Fibroblast of skin of right quadriceps (primary cell): ENCODE measurements at places on chromosomes 2 and 18.

GRCh38 chr2:98548920-98549818 lies 59.1 kb downstream of the COA5 start:
- no peak for DNase-seq

DNA sequence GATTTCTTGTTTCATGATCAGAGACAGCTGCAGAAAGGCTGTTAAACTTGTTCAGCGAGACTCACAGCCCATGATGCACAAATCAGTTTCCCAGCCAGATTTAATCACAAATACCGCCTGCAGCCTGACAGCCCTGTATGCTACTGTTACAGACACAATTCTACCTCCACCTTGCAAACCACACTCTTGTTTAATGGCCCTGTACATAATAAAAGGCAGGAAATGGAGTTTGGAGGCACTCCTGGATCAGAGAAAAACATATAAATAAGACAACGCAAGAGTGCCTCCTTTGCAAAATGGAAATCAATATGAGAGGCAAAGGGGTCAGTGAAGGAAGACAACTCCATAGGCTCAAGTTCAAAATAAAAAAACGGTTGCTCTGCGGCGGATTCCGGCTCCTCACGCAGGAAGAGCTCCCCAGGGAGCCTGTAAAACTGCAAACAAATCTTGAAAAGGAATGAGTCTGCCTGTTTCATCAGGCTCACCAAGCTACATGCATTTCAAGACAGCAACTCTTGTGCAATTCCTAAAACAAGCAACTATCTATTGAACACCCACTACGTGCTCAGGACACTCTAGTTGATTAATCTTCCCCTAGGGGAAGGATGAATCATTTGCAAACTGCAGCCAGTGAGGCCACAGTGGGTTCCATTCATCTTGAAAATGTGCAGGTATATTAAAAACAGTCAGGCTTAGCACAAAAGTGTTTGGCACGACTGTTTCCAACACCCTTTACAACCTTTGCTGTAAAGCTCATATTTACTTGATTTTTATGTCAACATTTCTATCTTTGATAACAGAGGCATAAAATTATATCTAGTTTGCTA lies 37.5 kb downstream of the TBC1D8 start:
- peak; percentile 85 for DNase-seq

DNA sequence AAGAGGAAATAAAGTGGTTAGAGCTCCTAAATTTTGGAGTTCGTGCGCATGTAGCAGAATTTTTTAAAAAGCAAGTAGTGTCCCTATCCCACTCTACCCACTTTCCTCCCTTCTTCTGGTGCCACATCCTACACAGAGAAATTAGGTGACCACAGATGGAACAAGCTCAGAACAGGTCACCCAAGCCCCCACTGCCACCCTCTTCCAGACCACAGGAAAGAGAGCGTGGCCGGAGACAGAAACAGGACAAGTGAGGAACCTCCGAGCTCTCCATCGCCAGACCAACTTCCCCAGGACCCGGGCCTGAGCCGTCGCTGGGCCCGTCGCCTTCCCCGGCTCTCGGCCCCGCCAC lies 433 bp downstream of the NPC1 start:
- DNase-seq, result no peak

GRCh38 chr18:2932247-2933181 lies 80.4 kb downstream of the LPIN2 start:
- DNase-seq, result peak; percentile 69

DNA sequence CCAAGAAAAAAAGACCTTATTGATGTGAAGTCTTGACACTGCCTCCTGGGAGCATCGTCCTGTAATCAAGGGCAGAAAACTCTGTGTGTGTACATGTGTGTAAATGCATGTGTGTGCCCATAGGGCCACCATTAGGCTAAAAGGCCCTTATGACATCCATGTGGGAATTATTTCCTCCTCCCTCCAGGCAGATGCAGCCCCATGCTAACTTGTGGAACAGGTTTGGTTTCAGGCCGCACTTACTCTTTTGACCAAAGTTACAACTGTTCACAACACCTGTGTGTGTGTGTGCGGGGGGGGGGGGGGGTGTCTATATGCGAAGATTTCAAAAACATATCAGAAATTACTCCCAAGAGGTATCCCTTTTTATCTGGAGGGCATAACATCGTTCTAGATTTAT lies 87.4 kb upstream of the SLC14A2 start:
- no peak for DNase-seq

DNA sequence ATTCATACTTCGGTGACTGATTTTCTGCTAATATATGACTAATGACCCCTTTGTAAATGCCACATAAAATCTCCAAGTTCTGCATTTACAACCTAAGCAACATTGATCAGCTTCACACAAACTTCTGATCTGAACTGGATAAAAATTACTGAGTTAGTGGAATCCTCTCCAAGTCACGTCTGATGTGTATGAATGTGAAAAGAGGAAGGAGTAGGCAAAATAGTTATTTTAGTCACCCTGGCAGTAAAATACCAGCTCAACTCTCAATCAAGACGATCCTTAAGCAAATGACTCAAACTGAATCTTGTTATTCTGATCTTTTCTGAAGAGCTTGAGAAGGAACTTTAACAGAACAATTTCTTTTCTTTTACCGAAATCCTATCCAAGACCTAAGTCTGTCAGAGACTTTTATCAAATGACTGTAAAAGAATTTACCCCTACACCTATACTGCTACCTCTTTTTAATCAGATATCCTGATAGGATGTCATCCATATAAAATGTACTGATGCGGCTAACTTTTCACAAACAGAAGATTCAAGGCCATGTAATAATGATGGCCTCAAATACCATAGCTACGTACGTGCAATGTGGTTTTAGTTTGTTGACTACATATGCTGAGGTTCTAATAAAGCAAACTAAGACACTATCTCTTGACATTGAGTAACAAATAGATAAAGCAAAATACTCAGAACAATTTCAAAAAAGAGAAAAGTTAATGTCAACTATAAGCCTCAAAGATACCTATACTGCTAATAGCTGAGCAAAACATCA lies 23.7 kb downstream of the CUL3 start:
- DNase-seq, result no peak

- DNase-seq, result no peak
Observed at GRCh38 chr2:584863-585823, 92.1 kb downstream of the TMEM18 start.

DNA sequence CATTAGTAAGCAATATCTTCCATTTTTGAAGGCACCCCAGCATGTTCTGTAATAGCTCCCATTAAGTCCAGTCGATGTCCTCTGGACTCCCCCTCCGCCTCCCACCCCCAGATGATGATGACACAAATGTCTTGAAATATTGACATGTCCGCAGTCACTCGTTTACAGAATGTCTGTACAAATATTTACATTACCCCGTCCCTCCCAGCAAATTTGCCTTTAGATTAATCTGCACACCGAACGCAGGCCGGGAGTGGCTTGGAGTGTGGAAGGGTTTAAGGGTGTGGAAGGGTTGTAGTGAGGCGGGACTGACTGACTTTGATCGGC lies 853 bp upstream of the OSBPL6 start:
- no peak for DNase-seq

- no peak for DNase-seq
Observed at GRCh38 chr2:239726631-239727181, 298.4 kb downstream of the NDUFA10 start.

DNA sequence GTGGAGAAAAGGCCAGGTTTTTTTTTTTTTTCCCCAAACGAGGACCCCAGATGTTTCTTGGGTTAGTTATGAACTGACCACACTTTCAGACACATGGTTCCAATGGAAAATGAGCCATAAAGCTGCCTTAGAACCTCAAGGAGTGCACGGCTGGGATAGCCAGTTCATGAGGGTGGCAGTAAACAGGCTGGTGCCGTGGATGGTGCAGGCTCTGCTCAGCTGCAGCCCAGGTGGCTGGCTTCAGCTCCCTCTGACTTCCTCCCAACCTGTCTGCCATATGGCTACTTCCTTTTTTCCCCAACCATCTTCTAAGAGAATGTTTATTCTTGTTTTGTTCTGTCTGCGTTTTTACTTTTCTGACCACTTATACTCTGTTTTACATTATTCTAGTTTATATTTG lies 109.8 kb upstream of the LMAN1 start:
- no peak for DNase-seq

DNA sequence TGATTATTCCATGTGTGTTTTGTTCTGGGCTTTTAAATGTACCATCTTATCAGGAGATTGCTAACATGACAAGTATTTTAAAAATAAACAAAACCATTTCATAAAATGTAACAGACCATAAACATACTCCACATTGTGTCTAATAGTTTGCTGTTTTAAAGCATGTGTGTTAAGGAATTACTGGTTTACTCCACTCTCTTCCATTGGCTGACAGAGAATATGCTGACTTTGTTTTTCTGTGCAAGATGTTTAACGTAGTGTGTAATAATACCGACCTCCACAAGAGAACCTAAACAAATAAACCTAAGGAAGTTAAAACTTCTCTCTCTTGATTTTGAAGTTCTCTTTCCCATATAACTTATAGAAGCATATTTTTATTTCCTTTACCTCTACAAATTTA lies 17.0 kb upstream of the TMEM18 start:
- DNase-seq, result no peak

DNA sequence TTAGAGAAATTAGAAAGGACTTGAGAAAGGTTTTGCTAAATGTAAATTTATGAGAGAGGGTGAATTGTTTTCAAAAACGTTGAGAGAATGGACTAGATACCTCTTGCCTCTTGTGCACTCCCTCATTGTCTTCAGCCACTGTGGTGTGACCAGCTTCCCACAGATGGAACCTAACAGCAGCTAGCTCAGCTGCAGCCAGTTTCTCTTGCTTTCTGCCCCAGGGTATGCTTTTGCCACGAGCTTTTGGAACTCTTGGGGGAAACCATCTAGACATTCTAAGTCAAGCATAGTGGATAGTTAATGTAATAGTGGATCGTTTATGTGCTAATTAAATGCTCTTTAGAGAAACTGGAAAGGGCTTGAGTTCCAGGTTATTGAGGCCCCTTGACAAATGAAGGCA lies 288.2 kb downstream of the CTNNA2 start:
- no peak for DNase-seq

- DNase-seq, result no peak
Observed at GRCh38 chr18:77061281-77061945, 71.2 kb downstream of the MBP start.

DNA sequence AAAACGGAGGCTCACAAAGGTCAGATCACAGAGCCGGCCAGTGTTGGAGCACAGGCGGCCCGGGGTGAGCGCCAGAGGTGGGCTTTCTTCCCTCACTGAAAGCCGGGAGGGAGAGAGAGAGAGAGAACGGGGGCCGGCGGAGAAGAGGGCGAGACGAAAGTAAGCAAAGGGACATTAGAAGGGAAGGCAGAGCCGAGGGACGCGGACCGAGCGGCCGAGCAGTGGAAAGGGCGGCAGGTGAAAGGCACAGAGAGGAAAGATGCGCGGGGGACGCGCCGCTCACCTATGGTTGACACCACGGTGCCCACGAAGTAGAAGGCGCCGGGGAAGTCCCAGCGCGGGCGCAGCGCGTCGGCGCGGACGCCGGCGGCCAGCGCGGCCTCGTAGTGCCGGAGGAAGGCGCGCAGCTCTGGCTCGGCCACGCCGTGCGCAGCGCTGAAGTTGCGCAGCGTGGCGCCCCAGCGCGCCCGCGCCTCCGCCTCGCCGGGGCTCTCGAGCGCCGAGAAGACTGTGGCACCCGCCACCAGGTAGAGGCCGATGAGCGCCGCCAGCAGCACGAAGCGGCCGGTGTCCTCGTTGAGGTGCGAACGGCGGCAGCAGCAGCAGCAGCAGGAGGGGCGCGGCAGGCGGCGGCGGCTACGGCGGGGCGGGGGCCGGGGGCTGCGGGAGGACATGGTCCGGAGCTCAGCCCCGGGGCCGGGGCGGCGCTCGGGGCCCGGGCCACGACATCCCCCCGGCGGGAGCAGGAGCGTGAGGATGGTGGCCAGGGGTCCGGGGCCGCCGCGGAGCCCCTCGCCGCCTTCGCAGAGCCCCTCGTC lies 166.9 kb downstream of the MSH2 start:
- DNase-seq, result no peak
